ENCODE measurements at places on chromosomes 13 and 19.
A peak's percentile ranks its signal among the peaks of the same experiment; 100 is the strongest.

DNA sequence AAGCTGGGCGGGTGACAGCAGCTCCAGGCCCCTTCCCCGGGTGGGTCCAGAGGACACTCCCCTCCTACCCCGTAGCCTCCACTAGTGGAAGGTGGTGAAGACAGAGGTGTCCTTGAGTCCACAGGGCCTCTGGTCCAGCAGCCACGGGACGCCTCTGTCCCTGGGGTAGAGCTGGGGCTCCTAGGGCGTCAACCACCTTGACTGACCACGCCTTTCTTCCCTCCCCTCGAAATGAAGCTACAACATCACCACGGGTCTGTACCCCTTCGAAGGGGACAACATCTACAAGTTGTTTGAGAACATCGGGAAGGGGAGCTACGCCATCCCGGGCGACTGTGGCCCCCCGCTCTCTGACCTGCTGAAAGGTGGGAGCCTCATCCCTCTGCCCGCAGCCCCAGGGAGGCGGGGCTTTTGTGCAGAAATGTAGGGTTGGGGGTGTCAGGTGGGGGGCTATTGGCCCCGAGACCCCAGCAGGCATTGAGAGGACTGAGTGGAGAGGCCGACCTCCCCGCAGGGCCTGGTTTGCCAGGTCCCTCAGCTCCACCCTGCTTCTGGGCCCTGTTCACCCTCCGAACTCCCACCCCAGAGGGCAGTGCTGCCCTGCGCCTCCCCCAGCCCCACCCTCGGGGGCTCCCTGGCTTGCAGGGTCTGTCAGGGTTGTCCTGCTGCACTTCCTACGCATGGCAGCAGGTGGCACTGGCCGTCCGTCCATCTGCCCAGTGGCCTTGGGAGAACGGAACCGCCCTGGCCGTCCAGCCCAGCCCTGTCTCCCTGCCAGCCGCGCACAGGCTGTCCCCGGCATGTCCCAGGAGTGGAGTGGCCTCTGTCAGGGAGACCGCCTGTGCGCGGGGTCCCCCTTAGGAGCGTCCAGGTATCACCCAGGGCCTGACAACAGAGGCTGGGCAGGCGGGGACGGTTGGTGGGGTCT, 15.7 kb downstream of the STK11 start:
- no peak for DNase-seq

DNA sequence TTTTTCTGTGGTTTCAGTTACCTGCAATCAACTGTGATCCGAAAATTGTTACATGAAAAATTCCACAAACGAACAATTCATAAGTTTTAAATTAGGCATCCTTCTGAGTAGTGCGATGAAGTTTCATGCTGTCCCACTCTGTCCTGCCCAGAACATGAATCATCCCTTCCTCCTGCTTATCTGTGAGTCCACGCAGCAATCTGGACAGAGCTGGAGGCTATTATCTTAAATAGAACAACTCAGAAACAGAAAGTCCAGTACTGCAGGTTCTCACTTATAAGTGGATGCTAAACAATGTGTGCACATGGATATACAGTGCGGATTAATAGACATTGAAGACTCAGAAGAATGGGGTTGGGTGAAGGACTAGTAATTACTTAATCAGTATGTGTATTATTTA, 583.7 kb upstream of the SPRY2 start:
- no peak for DNase-seq

DNA sequence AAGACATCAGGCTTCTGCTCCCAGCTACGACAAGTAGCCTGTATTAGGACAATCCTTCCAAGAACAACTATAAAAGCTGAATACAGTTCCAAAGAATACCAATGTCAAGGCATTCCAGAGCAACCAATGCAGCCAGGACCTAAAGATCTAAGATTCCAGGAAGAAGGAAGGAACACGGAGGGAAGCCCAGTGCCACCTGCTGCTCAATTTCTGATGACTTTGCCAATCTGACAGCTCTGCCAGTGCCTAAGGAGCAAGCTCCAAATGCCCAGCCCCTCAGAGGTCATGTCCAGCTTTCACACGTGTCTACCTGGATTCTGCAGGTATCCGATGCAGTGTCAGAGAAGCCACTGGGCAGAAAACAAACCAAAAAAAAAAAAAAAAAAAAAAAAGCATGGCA, 164.4 kb downstream of the IRS2 start:
- no peak for DNase-seq

DNA sequence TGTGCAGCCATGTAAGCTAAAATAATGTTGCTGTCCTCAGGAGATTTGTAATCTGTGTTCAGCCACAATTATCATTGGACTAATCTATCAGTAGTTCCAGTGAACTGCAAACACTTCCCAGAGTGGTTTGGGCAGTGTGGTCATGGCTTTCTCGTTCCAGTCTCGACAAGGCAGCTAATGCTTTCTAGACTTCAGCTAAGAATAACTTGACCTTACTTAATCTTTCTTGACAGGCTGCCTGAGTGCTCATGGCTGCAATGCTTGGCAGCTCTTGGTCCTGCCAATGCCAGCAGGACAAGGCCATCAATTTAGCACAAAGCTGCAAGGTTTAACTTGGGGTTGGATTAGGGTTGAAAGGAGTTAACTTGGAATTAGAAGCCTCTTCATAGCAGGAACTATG, 32.8 kb downstream of the ATP12A start:
- DNase-seq = no peak

DNA sequence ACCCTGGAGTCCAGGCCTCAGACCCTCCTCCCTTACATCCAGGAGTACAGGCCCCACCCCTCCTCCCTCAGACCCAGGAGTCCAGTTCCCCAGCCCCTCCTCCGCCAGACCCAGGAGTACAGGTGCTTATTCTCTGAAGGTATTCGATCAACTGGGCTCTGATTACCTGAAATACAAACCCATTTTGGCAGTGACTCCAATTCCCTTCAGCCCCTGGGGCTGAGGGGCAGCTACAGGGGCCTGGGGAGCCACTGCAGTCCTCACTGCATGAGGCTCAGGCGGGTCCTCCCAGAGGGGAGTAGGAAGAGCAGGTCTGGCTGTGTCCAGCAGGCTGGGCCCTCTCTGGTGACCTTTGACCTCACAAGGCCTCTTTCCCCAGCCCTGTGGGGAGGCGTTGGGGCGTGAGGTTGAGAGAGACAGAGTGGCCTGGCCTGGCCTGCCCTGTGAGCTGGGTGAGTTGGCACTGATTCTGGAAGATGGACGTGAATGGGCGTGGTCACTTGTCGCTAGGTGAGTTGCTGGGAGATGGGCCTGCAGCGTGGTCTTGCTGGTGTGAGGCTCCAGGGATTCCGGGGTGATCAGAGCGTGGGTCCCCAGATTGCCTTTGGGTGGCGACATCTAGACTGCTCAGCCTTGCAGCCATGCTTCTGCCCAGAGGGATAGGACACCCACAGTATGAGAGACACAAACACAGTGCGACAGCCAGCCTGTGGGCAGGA, 3.1 kb downstream of the BCAT2 start:
- no peak for DNase-seq

DNA sequence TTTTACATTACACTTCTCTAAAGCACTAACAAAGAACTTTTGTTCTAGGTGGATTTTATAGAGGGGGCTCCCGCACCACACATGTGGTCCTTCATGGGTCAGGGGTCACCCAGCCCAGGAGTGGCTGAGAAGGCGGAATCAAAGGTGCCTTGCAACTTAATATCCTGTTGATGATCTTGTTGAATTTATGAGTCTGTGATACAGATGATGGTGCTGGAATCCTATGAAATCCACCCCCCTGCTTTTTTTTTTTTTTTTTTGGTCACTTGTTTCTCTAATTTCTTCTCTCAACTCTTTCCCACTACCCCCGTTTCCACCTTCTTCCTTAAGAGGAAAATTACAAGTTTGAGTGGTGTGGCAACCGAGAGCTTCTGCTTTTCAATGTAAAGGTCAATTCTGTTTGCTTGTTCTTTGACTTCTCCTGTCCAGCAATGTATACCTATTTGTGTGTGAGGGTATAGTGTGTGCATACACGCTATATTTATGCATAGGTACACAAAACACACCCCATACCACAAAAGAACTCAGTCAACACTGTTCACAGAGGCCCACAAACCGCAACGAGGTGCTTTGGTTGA, 4.2 kb upstream of the ZIC2 start:
- no peak for DNase-seq

GRCh38 chr13:78638216-78638615, 20.7 kb downstream of the OBI1 start:
- no peak for DNase-seq

DNA sequence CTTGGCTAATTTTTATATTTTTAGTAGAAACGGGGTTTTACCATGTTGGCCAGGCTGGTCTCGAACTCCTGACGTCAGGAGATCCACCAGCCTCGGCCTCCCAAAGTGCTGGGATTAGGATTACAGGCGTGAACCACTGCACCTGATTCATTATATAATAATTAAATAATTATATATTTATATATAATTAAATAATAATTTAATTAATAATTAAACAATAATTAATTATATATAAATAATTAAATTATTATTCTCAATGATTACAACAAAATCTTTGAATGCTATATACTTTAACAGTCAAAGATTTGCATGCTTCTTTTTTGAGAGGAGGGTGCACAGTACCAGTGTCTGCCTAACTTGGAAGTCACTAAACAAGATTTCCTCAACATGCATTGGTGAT, 872.3 kb downstream of the EFNB2 start:
- DNase-seq = no peak

DNA sequence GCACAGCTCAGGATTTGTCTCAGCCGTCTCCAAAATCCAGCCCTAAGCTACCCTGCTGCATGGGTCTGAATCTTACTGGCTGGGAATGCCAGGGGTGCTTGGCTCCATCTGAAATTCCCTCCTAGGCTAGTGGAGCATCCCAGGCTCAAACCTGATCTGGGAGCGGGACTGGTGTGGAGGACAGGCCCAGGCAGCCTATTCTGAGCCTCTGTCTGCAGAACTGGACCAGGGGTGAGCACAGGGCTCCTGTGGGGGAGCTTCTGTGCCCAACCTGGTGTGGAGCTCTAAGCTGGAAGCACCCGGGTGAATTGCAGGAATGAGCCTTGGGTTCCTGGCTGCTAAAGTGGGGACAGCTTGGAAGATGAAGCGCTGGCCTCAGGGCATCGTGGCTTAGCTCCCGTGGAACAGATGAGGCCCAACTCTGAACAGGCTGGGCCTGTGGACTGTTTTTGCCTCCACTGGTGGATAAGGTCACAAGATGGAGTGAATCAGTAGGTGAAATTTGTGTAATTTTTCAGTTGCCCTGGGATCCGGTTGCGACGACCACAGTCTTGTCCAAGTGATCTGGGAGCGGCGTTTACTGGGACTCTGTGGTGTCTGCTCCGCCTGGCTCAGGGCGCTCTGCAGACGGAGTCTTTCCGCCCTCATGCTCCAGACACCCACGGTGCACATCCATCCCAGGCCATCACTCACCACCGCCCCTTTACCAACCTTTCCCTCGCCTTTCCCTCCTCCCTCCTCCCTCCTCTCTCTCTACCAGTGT, 79.5 kb downstream of the TEX29 start:
- DNase-seq = no peak

GRCh38 chr19:50358483-50359327, 6.7 kb downstream of the NAPSA start:
- DNase-seq = no peak

DNA sequence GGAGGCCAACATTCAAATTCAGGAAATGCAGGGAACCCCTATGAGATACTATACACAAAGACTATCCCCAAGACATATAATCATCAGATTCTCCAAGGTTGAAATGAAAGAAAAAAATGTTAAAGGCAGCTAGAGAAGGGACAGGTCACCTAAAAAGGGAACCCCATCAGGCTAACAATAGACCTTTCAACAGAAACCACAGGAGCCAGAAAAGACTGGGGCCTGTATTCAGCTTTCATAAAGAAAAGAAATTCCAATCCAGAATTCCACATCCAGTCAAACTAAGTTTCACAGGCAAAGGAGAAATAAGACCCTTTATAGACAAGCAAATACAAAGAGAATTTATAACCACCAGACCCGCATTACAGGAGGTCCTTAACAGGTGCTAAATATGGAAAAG, 1703.6 kb upstream of the PRR20A start:
- DNase-seq = no peak

GRCh38 chr13:32682130-32682529, 95.9 kb downstream of the PDS5B start:
- no peak for DNase-seq

- no peak for DNase-seq
These were observed 50.8 kb downstream of the STK24 start for GRCh38 chr13:98526182-98526512.

DNA sequence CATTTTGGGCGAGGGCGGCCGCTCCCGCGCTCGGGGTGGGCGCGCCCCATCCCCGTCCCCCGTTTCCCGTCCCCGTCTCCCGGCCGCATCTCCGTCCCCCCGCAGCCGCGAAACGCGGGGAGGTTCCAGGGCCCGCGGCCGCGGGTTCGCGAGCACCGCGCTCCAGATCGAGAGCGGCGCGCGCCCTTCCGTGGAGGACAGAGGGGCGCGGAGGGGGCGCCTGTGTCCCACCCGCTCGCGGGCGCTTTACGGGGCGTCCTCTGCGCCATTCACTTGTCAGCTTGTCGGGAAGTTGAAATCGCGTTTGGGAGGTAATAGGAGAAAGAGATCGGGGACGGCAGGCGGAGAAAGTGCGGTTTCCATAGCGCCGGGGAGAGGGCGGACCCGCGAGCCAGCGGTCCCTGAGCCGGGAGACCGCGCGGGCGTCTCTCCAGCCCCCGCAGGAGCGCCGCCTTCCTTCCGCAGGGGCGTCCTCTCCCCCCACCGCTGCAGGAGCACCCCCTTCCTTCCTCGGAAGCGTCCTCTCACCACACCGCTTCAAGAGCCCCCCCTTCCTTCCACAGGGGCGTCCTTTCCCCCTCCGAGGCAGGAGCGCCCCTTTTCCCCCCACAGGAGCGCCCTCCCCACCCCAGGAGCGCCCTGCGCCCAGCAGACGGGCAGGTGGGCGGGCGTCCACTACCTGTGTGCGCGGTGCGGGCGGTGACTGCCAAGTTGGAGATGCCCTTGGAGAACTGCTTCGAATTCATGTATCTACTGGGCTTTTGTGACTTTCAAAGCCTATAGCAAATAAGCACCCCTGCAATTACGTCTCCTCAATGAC, 962 bp upstream of the IRS2 start:
- peak; percentile 43 for DNase-seq

DNA sequence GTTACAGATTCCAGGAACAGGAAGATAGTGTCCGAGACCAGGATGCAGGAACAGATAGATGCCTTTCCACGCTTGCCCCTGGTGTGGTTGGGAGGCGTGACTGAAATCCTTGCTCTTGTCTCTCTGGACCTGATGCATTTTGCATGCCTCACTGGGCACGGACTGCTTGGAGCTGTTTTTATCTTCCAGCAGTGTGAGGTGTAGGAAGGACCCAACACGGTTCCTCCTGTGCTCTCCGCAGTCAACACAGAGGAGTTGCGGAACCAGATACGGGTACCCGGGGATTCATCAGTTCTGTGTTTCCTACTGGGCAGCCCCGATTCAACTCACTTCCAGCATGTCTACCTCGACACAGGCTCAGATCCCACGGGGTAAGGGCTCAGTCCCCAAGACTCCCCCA, 6.5 kb downstream of the DOT1L start:
- no peak for DNase-seq

GRCh38 chr13:109207622-109208021, 578.2 kb downstream of the MYO16 start:
- no peak for DNase-seq

- DNase-seq = no peak
These were observed 45.3 kb downstream of the RFC3 start for GRCh38 chr13:33863188-33863789.

Measured in NCI-H510A treated with DMSO at 0.1 percent for 48 hours (cell line).